ENCODE measurements at places on chromosomes 16 and 17.

GRCh38 chr17:82088838-82089722, 9.0 kb downstream of the FASN start:
- no peak for DNase-seq

DNA sequence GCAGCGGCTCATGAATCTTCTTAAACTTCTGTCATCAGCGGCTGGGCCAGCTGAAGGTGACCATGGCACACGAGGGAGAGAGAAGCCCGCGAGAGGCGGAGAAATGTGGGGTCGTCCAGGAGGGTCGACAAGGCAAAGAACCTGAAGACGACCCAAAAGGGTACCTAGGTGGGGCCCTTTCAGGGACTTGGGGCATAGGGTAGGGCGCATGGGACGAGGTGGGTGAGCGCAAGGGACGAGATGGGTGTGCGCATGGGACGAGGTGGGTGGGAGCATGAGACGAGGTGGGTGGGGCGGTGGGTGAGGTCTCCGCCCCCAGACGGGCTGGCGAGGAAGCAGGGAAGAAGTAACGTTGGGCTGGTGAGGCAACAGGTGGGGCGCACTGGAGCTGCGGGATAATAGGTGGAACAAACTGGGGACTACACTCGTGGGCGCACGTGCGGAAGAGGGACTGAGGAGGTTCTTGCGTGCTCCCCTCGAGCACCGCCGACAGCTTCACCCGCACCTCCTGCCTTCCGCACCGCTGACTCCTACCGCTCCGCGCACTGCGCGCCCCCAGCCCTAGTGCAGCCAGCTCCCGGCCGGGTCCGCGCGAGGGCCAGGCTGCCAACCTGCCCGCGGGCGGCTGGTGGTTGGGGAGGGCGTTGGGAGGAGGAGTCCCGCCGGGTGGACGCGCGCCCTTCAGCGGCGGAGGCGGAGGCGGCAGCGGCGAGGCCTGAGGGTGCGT, 23.2 kb upstream of the CRYM start:
- DNase-seq = no peak

- no peak for DNase-seq
Measured at GRCh38 chr16:24102209-24102660, 153.9 kb upstream of the CACNG3 start.

DNA sequence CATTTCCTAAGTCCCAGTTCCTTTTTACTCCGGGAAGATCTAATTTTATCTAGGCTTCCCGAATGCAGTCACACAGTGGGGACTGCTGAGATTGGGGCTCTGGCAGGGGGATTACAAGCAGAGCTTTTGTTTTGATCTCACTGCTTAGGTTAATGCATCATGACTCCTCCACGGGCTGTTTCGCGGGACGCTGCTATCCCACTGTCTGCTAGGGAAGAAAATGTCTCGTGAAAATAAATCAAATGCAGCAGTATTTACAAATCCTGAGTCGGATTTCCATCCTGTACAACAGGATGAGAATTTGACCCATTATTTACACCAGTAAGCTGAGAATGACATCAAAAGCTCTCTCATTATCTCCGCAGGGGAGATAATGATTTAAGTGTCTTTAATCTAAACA, 83.8 kb downstream of the CDH11 start:
- DNase-seq = no peak

DNA sequence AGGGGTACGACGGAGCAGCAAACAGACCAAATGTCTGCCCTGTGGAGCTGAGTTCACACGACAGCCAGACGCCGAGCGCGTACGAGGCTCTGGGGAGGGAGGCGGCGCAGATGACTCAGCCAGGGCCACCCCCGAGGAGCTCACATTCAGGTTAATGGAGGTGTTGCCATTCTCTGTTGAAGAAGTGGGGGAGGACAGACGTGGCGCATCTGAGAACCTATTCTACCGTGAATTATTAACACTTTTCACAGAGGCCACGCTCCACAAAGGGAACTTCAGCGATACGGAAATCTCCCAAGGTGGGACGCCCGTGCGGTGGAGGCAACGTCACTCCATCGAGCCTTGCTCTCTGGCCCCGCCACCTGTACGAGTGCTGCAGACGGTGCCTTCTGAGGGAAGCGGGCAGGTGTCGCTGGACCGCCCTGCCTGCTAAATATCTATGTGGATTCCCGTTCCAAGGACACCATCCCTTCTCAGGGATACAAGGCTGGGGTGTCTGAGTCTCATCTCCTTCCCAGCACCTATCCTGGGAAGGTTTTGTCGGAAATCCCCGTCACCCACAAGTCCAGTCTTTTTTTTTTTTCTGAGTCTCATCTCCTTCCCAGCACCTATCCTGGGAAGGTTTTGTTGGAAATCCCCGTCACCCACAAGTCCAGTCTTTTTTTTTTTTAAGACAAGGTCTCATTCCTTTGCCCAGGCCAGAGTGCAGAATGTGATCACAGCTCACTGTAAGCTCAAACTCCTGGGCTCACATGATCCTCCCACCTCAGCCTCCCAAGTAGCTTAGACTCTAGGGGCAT, 19.0 kb downstream of the ABR start:
- no peak for DNase-seq

DNA sequence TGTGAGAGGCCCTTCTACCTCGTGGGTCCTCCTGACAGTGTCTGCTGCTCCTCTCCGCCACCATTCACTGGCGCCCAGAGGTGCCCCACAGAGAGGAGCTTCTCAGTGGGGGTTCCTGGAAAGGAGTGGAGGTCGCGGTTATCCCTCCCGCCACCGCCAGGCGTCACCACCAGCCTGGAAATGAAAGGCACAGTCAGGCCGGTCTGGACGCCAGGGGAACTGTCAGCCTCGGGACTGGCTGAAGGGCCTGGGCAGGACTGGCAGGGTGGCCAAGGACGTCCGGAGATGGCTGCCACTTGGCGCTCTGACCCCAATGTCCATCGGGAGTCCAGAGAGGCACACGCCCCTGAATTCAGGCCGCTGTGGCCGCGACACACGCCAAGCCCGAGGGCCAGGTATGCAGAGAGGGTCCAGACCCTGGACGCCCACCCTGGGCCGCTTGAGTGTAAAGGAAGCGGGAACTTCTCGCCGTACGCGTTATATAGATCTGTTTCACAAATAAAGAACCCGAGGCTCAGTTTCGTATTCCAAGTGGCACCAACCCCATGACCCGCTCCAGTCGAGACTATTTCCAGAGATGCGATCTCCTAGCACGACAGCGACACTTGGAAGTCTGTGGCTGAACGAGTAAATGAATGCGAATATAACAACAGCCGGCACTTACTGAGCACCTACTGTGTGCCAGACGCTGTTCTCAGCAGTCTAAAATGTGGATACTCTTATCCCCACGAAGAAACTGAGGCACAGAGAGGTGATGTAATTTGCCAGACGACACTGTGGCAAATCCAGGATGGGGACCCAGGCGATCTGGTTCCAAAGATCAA, 7.6 kb upstream of the NXPH3 start:
- DNase-seq = peak; percentile 70

GRCh38 chr17:5605452-5605851, 21.1 kb upstream of the NLRP1 start:
- DNase-seq = no peak

DNA sequence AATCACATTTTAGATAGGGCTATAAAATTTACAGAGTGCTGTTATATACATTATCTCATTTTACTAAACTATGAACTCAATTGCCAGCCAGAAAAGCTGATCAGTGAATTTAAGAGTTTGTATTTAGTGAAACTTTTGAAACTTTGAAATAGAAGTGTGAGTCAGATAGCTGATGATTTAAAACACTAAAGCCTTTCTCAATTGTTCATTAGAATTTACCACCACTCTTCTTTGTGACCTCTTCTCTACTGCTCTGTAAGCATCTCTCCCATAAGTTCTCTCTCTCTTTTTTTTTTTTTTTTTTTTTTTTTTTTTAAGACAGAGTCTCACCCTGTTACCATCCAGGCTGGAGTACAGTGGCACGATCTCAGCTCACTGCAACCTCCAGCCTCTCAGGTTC, 43.7 kb downstream of the GOSR1 start:
- no peak for DNase-seq

DNA sequence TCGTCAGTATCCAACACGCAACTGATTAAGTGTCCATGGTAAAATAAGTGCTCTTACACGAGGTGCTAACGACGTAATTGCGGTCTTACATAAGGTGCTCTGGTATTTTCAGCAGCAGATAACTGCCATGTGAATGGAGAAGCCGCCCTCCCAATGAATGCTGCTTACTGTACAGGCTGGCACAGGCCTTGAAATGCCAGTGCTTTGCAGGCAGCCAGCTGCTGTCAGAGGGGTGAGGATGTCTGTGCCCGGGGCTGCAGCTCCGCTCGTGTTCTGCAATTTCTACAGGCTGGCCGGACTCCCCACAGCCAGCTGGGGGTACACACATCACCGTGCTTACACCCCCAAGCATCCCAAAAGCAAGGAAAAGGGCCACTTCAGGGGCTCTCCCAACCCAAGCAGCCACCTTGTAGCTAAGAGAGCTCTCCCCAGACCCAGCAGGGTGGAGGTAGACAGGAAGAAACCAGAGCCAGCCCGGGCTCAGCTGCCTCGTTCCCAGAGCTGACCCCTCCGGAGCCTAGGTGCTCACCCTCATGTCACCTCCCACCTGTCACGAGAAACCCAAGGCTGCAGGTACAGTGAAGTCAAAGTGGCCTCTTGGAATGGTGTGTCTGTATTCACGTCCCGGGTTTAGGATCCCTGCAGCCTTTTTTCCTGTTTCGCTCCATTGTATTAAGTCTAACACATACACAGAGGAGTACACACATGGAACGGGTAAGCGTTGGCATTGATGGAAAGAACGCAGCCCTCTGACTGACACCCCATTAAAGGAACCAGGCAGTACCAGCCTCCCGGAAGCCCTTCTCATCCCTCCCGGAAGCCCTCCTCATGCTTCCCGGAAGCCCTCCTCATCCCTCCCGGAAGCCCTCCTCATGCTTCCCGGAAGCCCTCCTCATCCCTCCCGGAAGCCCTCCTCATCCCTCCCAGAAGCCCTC, 27.2 kb upstream of the RPH3AL start:
- DNase-seq = no peak

- DNase-seq = no peak
Measured at GRCh38 chr16:4800290-4801041, 2.0 kb downstream of the ROGDI start.

DNA sequence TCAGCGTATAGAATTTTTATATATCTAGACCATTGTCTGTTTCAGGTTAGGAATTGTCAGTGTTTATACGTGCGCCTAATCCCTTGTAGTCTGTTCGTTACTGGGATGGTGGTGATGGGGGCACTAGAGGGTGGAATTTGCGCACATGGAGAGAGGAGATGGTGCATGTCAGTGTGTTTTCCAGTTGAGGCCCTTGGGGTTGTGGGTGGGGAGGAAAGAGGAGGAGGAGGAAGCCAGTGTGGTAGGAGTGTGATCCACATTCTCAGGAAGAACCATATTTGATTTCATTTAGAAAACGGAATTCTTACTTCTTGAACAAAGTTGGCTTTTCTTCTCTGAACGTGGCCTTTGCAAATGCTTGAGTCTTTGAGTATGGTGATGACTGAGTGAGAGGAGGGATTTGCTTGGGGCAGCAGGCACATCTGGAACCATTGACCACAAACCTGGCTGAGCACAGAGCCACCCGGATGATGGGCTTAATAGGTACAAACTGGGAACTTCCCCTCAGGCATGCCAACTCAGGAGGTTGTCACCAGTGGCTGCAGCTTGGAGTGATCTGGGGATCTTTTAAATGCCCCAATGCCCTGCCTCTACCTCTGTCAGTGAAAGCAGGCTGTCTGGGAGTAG, 98.9 kb downstream of the PRKCB start:
- DNase-seq = no peak

- no peak for DNase-seq
Measured at GRCh38 chr17:81980707-81981343, 3.4 kb downstream of the ASPSCR1 start.

GRCh38 chr16:83968306-83968851, 335 bp downstream of the NECAB2 start:
- no peak for DNase-seq

- DNase-seq = no peak
Measured at GRCh38 chr17:77796176-77796860, 162.2 kb upstream of the TNRC6C start.

GRCh38 chr17:35192708-35193107, 1.5 kb downstream of the SLC35G3 start:
- DNase-seq = no peak

- no peak for DNase-seq
Measured at GRCh38 chr17:57867126-57867525, 17.3 kb upstream of the MRPS23 start.

GRCh38 chr16:89093602-89094251, at the start of gene ACSF3:
ACSF3 (plus strand) TSS chr16:89093852; CDS start chr16:89100682, 6,830 bp downstream.
- no peak for DNase-seq

- no peak for DNase-seq
Measured at GRCh38 chr17:78276098-78276887, 44.9 kb downstream of the TMEM235 start.

- no peak for DNase-seq
Measured at GRCh38 chr17:51372345-51373004, 112.1 kb downstream of the UTP18 start.

DNA sequence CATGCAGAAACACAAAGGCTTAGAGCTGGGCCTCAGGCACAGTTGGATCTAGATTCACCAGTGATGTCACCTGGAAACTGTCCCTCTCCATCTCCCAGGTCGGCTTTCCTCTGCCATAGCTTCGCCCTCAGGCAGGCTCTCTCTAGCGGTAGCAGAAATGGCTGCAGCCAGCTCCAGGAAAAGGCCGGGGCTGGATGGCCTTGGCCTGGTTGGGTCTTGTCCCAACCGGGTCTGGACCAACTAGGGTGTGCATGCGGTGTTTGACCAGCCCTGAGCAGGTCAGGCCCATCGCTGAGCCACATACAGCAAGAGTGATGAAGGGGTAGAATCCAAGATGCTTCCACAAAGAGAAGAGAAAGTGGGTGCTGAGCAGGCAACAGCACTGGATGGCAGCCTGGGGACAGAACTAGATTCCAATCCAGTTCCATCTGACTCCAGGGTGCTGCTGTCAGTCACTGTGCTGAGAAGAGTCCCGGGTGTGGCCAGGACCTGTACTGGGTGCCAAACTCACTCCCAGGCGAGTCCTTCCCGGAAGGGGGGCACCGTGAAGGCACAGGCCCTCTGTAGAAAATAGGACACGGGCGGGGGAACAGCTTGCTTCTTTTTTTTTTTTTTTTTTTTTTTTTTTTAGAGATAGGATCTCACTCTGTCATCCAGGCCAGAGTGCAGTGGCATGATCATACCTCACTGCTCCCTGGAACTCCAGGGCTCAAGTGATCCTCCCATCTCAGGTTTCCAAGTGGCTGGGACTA, 51.8 kb downstream of the SOCS3 start:
- DNase-seq = no peak

DNA sequence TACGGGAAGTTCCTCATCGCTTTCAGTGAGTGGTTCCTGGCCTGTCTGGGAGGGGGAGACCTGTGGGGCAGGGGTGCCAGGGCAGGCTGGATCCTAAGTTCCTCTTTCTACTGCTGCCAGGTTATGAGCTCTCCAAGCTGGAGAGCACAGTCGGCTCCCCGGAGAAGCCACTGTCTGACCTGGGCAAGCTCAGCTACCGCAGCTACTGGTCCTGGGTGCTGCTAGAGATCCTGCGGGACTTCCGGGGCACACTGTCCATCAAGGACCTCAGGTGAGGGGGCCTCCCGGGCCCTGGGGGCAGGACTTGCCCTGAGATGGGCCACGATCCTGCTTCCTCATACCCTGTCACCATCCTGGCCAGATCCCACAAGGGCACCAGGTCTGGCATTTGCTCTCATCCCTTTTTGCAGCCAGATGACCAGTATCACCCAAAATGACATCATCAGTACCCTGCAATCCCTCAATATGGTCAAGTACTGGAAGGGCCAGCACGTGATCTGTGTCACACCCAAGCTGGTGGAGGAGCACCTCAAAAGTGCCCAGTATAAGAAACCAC, 5.1 kb downstream of the PRSS8 start:
- no peak for DNase-seq

- no peak for DNase-seq
Measured at GRCh38 chr17:4641297-4642195, at the start of gene ALOX15. ALOX15 (minus strand) TSS chr17:4641678; CDS start chr17:4641651, 27 bp downstream.

GRCh38 chr17:75266316-75267152, 4.5 kb downstream of the MIF4GD start:
- DNase-seq = no peak

All from activated CD8-positive, alpha-beta memory T cell treated with anti-CD3 and anti-CD28 coated beads for 1 hour (primary cell).